ENCODE measurements at places on chromosomes 4 and X.

- DNase-seq: no peak
Measured at GRCh38 chr4:41822325-41822724, 73.8 kb upstream of the PHOX2B start.

- no peak for DNase-seq
Measured at GRCh38 chr4:99207911-99208718, 10.9 kb downstream of the ADH6 start.

DNA sequence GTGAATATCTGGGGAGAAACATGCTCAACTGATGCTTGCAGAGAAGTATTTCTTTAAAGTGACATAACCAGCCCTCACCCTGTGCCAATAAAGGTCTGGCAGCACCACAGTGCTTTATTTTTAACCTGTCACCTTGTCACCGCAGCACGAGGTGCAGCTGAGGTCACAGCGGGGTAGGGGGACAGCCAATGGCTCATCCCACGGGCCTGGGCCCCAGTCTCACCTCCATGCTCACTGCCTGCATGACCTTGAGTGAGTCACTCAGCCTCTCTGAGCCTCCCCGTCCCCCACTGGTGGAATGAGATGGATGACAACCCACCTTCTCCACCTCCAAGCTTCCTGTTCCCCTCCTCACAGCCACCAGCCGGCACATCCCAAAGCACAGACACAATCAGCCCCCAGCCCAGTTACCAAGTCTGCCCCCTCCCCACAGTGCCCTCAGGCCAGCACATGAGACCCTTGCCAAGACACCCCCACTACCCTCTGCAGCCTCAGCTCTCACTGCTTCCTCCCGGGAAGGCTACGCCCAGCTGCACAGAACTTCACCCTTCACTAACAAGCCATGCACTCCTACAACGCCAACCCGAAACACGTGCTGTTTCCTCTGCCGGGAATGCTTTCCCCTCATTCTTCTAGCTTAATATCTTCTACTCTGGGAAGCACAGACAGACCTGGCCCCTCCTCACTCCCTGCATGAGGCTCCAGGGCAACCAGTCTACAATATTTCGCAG, 24.9 kb upstream of the MAN2B2 start:
- no peak for DNase-seq

GRCh38 chr4:40838742-40839141, 89.0 kb downstream of the NSUN7 start:
- DNase-seq: no peak

DNA sequence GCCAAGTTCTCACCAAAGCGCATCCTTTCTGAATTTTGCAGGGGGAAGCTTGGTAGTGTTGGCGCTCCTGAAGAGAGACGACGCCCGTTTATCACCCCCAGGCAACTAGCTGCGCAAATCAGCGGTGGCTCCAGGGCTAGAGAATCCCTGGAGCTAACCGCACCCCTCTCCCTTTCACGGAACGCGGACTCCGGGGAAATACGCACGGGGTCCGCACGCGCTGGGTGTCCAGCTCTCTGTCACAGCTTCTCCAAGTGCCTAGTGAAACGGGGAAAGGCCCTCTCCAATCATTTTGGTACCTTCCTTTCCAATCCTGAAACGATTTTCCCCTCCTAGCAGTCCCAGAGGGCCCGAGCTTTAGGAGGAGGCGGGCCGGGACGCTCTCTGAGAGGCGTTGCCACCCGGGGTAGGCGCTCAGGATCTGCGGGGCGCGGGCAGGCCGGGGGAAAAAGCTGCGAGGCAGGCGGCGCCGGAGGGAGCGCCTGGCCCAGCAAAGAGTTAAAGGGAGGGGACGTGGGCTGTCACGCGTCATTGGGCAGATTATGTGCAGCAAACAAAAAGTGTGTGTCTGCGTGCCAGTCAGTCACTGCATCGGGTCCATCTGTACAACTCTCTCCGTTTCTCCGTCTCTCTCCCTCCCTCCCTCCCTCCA, at the start of gene PRDM8:
TSS of gene PRDM8 (plus strand) at position 582 of the 652 bp plus-strand sequence. CDS start 2,578 bp downstream, outside the sequence.
- no peak for DNase-seq

- DNase-seq: peak; percentile 8
Measured at GRCh38 chrX:50988649-50989048, 78.1 kb downstream of the BMP15 start.

- DNase-seq: peak; percentile 57
Measured at GRCh38 chr4:36399762-36400353, 118.4 kb downstream of the DTHD1 start.

DNA sequence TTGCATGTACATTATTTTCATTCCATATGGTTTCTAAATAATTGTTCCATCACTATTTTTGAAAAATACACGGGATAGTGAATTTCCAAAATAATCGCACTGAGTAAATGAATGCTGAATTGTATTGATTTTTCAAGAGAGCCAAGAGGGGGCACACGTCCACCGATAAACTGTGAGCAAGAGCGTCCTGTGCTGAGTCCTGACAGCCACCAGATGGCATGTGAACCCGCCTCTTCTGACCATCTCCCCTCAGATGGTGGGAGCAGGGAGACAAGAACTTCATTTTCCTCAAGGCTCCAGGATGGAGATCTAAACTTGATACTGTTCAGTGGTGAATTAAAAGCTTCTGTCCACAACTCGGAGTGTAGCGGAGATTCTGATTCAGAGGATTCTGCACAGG, 30.6 kb upstream of the IL9R start:
- peak; percentile 72 for DNase-seq

DNA sequence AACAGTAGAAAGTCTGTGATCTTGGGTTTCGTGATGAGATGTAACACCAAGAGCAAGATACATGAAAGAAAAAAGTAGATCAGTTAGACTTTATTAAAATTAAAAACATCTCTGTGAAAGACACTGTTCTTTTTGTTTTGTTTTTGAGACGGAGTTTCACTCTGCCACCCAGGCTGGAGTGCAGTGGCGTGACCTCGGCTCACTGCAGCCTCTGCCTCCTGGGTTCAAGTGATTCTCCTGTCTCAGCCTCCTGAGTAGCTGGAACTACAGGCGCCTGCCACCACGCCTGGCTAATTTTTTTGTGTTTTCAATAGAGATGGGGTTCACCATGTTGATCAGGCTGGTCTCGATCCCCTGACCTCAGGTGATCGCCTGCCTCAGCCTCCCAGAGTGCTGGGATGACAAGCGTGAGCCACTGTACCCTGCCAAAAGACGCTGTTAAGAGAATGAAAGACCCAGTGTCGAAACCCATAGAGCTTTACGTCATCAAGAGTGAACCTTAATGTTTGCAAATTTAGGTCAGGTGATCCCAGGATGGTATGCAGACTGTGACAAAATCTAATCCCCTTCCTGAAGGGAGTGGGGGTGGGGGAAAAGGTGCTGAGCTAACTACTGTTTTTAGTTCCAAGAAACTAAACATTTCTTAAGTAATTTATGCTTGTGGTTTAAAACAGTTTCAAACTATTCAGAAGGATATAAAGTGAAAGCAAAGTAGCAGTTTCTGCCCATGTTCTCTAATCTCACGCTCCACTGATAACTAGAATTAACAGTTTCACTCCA, 8.0 kb downstream of the OFD1 start:
- peak; percentile 88 for DNase-seq

DNA sequence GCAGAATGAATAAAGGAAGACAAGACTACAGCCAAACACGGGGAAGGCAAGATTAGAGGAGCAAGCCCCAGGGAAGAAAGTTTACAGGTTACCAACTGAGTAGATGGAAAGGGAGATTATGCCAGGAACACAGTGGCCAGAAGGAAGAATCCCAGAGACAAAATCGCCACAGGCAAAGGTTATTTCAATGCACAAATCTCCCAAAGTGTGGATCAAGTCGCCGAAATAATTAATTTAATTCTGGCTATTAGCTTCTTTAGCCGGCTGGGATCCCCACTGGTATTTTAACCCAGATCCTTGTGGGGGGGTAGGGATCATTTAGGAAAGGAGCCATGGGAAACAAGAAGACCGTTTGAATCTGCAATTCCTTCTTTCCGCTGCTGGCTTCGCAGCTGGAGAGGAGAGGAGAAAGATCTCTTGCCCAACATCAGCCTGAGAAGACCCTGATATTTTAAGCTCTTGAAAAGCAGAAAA, 171.0 kb downstream of the DHX15 start:
- no peak for DNase-seq

- DNase-seq: peak; percentile 46
Measured at GRCh38 chr4:152220201-152220666, 315.7 kb downstream of the FBXW7 start.

GRCh38 chr4:78022517-78022916, 34.6 kb upstream of the FRAS1 start:
- DNase-seq: no peak

DNA sequence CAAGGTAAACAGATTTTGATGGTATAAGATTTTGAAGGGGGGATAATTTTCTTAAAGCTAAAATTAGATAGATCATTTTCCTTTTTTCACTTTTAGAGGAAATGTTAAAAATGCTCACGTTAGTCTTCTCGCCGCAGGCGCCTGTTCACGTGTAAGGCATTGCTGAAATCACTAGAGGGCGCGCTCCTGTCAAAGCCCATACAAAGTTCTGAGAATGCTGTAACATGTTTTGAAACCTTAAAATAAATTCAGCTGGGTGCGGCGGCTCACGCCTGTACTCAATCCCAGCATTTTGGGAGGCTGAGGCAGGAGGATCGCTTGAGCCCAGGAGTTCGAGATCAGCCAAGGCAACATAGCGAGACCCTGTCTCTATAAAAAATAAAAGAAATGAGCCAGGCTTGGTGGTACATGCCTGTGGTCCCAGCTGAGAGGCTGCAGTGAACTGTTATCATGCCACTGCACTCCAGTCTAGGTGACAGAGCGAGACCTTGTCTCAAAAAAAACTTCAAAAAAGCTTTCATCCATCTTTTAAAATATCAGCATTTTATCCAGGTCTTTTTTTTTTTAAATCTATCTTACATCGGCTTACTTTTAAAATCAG, 138.0 kb downstream of the RBMX2 start:
- DNase-seq: peak; percentile 58

- peak; percentile 65 for DNase-seq
Measured at GRCh38 chrX:103831342-103831802, 685 bp downstream of the RAB9B start.

- no peak for DNase-seq
Measured at GRCh38 chrX:97490656-97491055, 606.9 kb downstream of the RPA4 start.

- no peak for DNase-seq
Measured at GRCh38 chrX:134604701-134605311, 53.5 kb downstream of the PLAC1 start.

DNA sequence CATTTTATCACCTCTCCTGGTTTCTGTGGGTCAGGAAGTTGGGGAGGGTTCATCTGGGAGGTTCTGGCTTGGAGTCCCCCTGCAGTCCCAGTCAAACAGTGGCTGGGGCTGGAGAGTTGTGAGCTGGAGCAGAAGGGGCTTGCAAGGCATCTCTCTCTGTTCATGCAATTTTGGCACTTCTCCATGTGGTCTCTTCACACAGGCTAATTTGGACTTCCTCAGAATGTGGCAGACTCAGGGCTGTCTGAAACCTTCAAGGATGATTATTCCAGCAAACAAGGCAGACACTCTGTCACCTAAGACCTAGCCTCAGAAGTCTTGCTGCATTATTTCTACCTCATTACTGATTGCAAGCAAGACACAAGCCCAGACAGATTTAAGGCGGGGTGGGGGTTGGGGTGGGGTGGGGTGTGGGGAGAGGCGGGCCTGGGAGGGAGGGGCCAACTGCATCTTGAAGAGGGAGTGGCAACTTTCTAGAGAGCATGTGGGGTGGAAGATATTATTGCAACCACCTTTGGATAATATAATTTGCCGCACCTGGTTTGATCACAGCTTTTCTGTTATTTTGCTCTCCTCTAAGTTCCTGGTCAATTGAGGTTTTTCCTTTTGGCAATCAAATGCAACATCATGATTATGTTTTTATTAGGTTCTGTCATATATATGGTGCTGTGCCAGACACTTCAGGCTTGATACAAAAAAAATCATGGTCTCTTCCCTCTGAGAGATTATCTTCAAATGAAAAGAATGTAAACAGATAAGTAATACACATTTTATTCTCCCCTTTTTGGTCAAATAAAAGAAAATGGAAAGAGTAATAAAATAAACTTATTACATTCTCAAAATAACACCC, 799.5 kb downstream of the RPA4 start:
- DNase-seq: no peak

- no peak for DNase-seq
Measured at GRCh38 chrX:14936561-14936960, 63.3 kb downstream of the MOSPD2 start.

GRCh38 chrX:11648705-11649519, 16.8 kb downstream of the ARHGAP6 start:
- DNase-seq: no peak

- no peak for DNase-seq
Measured at GRCh38 chr4:91057871-91058270, 930.7 kb downstream of the CCSER1 start.

- DNase-seq: no peak
Measured at GRCh38 chr4:74447636-74448233, 2.8 kb downstream of the AREG start.

DNA sequence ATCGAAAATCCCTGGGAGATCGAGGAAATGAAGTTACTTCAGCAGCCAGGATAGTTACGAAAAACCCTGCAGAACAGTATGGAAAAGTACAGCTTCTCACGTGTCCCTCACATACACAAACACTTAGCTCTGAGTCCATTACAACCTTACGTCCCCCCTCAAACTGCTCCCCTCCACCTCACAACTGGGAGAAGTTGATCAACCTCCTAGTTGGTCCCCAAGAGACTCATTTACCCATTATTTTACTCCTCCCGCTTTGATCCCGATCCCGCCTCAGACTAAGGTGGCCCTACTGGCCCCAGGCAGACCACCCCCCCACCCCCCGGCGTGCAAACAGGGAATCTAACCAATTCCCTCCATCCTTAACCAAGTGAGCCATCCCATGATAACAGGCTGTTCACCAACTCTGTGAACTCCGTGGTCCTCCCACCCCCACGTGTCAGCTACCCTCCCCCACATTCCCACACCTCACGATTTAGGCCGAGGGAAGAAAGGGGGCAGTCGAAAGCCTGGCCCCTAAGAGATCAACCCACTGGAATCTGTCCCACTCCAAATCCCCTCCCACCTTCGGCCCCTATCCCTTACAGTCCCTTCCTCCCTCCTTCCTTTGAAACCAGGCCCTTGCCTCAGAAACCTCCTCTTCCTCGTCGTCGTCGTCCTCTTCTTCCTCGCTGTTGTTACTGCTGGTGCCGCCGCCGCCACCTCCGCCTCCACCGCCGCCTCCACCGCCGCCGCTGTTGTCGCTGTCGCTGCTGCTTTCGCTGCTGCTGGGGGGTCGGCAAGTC, 755 bp downstream of the ANKRD17 start:
- DNase-seq: peak; percentile 21

DNA sequence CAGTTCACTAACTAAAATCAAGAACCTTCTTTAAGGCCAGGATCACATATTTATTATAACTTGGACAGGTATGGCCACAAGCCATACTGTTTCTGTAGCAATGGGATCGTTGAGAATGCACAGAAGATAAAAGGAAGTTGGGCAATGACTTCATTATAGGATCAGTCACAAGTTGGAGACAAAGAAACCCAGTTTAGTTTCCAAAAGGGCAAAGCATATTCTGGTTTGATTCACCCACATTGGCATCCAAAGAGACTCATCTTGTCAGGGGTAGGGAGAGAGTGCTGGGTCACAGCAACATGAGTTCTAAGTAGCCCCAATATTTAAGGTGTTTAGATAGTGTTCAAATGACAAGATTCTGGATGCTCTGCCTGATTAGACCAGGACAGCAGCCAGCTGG, 317.1 kb upstream of the GALNT7 start:
- DNase-seq: no peak

- DNase-seq: no peak
Measured at GRCh38 chr4:25489253-25489797, 112.3 kb downstream of the ANAPC4 start.

Data from GM12865 (cell line).